HCEC 1CT (cell line): ENCODE measurements at places on chromosomes 2 and 18.
A peak's percentile ranks its signal among the peaks of the same experiment; 100 is the strongest.

- DNase-seq, result no peak
Measured at GRCh38 chr2:96838345-96839292, 5.2 kb downstream of the ANKRD23 start.

- no peak for DNase-seq
Measured at GRCh38 chr2:101476605-101477208, 1.8 kb upstream of the RFX8 start.

DNA sequence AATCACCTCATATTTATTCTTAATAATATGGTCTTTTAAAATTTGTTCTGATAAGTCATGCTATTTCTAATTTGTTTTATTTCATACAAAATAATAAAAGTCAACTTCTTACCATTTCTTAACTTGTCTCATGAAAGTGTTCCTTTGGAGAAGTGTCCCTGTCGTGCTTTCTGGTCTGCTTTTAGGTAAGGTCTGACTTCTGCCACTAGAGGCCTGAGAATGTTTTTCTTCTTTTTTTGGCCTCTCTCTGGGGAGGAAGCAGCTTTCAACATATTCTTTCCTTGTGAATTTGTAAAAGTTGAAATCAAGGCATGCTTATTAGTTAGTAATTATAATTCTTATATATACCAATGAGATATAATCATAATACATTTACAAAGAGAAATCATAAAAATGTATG is 39.4 kb downstream of the MAP2 start:
- peak; percentile 10 for DNase-seq

GRCh38 chr18:31274931-31275330 is 43.0 kb upstream of the DSG1 start:
- no peak for DNase-seq

- DNase-seq, result no peak
Measured at GRCh38 chr2:230982126-230982525, 13.8 kb upstream of the SPATA3 start.

DNA sequence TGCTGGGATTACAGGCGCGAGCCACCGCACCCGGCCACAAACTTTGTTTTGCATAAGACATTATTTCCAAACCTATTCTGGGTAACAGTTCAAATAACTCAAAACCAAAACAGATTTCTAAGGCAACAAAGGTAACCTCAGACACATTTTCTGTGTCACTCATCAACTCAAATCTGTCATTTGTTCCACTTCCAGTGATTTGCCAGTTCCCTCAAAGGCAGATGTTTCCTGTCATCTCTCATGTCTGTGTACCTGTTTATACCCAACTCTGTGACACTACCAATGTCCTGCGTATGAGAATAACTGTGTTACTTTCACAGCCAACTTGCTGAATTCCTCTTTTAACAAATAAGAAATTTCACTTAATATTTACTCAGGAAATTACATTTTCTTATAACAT is 54.4 kb downstream of the SCN3A start:
- DNase-seq, result no peak

DNA sequence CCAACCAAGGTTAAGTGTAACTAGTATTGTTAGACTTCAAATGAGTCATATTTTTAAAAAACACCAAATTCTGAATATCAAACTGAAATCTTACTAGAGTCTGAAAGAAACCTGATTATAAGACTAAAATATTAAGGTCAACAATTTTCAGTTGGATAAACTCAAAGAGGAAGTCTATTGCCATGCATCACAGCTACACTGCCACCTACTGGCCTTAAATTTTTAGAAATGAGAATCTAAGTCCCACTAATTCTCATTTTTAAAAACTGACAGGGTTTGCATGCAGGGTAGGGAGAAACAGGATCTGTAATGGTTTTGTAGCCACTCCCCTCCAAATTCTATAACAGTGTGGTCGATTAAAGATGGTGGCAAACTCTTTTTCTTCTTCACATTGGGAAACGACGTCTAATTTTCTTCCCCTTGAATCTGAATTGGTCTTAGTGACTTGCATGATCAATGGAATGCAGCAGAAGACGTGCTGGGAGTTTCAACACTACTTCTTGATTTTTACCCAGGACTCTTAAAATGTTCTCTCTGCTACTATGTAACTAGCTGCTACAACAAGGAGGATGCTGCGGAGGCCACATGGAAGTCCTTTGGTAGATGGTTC is 176.1 kb upstream of the SESTD1 start:
- DNase-seq, result peak; percentile 52

GRCh38 chr2:201795607-201796477 is 10.5 kb upstream of the CDK15 start:
- DNase-seq, result peak; percentile 70

DNA sequence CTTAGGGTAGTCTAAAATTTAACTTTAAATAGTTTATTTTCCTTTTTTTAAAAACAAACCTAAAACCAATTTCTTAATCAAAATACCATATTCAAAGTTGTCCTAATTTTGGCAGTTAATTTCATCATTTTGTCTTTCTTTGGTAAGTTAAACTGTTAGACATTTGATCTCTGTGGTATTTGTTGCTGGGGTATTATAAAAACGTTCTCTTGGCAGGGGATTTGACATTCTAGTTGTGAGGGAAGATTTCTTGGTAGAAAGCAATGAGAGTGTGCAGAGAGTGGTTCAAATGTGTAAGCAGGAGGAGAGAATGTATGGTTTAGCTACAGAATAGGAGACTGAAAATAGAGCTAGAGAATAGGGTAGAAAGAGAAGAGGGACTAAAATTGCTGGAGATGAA is 14.6 kb downstream of the GULP1 start:
- no peak for DNase-seq

- DNase-seq, result peak; percentile 7
Measured at GRCh38 chr2:37267685-37268084, 36.2 kb downstream of the NDUFAF7 start.

DNA sequence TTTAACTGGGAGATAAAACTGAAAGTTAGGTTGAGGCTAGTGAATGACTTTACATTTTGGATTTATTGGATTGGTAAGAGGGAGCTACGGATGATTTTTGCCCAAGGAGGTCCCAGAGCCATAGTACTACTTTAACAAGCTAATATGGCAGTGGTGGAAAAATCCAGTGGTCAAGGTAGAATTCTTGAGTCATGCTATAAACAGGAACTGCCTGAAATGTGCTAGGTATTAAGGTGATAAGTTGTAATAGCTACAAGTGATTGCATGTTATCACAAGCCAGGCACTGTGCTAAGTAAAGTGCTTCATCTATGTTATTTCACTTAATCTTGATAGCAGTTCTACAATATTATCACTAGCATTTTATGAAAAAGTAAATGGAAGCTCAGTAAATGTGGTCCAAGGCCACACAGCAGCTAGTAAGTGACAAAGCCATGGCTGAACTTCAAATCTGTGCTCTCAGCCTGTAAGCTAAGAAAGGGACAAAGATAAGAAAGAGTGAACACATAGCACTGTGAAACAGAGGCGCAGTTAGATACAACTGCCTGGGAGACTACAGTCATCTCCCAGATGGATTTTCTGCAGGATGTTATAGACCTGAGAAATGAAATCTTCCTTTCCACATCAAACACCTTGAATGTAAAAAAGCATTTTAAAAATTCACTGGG is 469.6 kb downstream of the TGIF1 start:
- DNase-seq, result no peak

DNA sequence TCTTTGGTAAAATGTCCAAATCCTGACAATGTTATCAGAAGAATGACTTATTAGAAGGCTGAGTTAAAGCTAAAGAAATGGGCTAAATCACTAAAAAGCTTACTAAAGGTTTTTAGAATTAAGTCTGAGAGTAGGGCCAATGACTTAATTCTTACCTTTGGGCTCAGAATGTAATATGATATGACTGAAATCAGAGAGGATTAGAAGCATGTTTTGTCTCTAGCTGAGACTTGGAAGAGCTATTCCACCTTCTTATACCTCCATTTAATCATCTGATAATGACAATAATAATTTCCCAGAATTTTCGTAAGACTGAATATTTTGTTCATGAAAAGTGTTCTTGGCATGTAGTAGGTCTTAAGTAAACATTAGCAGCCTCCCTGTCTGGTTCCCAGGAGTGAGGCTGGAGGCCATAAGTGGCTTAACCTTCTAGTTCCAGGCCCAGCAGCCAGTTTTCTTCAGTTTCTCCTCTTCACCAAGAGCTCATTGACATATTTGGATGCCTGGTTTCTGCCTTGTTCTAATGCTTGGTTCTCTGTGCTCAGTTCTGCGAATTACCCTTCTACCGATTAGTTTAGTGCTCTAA is 25.5 kb upstream of the E2F6 start:
- DNase-seq, result no peak

DNA sequence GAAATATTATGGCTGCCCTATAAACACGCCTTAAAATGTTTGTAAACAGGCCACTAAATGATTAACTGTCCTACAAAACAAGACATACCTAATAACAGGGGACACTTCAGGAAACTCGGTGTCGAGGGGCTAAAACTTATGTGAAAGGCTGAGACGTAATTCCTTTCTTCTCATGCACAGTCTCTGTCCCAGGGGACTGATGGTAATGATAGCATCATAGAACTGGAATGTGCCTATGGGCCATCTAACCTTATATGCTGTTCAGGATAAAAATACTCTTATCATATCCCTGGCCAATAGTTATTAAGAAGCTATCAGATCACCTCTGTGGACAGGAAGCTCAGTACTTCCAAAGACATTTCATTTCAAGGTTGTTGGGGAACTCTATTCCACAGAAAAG is 252.6 kb upstream of the RASGRP3 start:
- no peak for DNase-seq

- no peak for DNase-seq
Measured at GRCh38 chr2:120346026-120346666, at the start of gene INHBB. TSS of gene INHBB (plus strand) at chr2:120346136. CDS start at chr2:120346189, 53 bp downstream.

- peak; percentile 15 for DNase-seq
Measured at GRCh38 chr2:170369894-170370293, 191.9 kb downstream of the MYO3B start.

GRCh38 chr2:60439219-60439974 is 114.1 kb downstream of the BCL11A start:
- DNase-seq, result no peak

GRCh38 chr2:221189431-221190067 is 382.6 kb downstream of the EPHA4 start:
- DNase-seq, result no peak

DNA sequence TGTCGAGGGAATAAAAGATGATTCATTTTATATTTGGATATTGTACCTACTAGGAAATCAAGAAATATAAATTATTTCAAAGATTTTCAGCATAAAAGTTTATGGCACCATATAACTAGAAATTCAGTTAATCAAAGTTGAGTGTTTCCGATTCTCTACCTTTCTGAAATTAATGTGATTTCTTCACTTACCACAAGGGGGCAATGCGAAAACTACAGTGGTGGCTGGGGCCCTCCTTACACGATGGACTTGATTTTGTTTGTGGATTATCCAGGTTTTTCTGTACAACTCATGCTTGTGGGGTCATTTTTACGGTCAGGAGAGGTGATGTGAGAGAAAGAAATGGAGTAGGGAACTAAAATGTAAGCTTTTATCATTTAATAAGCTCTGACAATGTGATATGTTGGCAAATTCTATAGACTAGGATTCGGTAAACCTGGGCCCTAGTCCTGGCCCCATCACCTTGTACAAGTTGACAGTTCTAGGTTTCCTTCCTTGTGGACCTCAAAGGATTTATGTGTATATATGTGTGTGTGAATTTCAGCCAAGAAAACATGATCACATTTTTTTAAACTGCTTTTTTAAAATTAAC is 47.6 kb downstream of the G6PC2 start:
- DNase-seq, result peak; percentile 6

DNA sequence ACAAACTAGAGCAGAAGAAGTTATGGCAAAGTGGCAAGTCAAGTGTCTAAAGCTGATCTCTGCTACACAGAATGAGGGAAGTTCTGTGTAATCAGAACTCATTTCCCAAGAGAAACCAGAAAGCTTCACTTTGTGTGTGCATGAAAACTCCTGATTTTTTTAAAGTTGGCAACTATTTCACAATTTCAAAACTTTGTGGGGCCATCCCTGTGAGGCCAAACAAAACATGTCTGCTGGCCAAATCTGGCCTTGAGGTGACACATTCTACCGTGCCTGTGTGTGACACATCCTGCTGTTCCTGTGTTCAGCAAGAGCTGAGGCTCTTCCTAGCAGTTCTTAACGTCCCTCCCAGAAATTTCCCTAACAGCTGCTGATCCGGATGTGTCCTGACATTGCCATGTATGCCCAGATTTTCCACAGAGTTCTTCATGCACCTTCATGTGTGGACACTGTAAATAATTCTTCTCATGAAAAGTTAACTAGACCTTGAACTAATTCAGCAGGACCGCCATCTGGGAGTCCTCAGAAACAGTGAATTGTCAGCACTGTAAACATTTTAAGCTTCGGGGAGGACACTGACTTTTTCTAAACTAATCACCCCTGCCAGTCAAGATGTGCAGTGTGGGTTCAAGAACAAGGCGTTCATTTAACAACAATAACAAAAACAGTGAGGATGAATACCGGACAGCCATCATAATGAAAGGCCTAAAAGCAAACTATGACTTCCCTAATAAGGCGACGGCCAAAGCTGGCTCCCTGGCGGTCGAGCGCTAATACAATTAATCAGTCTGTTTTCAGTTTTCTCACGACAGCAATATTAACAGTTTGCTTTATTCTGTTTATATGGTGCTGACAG is 99.0 kb downstream of the PLEKHM3 start:
- DNase-seq, result peak; percentile 66

DNA sequence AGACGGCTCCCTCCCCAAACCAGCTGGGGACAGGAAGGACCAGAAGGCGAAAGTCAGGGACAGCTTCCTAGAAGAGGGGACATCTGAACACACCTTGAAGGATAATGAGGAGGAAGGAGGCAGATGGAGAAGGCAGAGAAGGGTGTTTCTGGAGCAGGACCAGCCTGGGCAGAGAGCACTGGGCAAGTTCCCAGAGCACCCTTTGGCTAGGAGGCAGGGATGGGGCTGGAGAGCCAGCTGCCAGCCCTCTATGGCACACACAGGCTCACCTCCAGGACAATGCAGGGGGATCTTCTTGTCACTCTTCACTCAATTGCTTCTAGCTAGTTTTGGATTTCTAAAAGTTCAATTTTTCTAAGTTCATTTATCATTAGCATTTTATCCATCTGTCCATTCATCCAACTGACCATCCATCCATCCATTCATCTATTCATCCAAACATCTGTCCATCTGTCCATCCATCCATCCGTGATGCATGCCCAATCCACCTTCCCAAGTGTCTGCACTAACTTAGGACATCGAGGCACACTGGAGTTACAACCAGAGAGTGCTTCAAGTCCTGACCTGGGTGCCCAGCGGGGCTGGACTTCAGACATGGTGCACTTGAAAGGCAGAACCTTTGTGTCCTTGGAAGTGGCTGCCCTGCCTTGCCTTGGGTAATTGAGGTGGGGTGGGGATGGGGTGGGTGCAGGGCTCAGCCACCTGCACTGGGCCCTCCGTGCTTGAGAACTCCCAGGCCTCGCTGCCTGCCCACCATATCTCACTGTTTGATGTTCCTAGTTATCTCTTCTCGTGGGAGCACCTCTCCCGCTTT is 42.5 kb downstream of the INHBB start:
- DNase-seq, result no peak

DNA sequence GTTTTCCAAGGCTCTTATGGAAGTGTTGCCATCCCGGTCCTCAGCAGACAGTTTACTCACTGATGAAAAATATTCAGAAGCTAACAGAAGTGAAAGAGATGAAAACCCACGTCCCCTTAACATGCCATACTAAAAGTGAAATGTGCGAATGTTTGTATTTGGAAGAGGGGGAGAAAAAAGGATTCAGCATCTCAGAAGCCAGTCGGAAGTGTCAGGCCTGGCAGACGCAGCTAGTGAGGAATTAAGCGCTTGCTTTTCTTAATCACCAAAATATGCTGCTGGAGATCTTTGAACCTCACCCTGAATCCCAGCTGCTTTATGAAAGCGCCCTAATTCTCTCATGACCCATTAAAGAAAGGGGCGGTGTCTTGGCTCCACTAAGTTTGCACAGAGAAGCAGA is 653.7 kb downstream of the DCDC2C start:
- DNase-seq, result no peak

GRCh38 chr2:156322051-156322685 is 10.4 kb downstream of the NR4A2 start:
- DNase-seq, result no peak
